ENCODE measurements at places on chromosomes 6 and 20.
A peak's percentile ranks its signal among the peaks of the same experiment; 100 is the strongest.

GRCh38 chr6:71602385-71603007 lies 283.9 kb upstream of the RIMS1 start:
- no peak for DNase-seq

GRCh38 chr6:122081921-122082320 lies 317.5 kb upstream of the HSF2 start:
- DNase-seq, result no peak

- DNase-seq, result peak; percentile 79
Observed at GRCh38 chr20:15242773-15243172, 905.4 kb upstream of the FLRT3 start.

- DNase-seq, result no peak
Observed at GRCh38 chr6:46324706-46325105, 153.9 kb upstream of the ENPP5 start.

DNA sequence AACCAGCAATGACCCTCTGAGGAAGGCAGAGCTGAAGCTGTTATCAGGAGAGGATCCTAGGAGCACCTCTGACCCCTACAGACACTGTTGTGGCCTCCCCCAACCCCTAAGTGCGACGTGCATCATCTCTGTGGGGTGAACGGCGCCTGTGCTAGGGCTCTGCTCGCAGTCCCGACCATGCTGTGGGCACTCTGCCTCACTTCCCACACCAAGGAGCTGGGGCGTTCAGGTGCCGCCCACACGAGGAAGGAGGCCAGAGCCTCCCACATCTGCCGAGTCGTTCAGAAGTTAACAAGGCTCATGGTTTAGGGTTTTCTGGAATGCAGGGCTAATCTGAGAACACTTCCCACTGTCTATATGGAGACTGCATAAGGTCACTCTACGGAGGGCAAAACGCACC lies 62.1 kb downstream of the GINS1 start:
- DNase-seq, result no peak

DNA sequence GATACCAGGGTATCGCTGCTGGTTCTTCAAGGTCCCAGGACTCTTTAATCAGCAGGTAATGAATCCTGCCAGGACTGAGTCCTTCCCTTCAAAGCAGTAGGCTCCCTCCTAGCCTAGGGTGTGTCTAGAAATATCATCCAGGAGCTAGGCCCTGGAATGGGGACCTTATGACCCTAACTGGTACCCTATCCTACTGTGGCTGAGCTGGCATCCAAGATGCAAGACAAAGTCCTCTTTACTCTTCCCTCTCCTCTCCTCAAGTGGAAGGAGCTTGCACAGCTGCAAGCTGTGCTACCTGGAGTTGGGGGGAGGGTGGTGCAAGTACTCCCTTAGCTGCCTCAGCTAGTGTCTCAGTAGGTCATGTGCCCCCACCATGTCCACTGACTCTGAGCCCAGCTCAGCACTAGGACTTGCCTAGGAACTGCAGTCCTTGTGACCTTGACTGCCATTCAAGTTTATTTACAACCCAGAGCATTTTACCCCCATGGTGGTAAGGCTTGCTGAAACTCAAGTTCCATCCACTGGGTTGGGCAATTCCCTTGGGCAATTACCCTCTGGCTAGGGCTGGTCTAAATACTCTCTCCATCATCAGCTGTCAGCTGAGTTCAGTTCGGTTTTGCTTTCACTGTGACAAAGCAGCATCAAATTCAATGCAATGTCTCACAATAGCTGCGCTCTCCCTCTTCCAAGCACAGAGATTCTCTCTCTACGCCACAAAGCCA lies 48.4 kb upstream of the TOP1 start:
- DNase-seq, result peak; percentile 25

GRCh38 chr20:20782755-20783154 lies 70.3 kb upstream of the RALGAPA2 start:
- no peak for DNase-seq

DNA sequence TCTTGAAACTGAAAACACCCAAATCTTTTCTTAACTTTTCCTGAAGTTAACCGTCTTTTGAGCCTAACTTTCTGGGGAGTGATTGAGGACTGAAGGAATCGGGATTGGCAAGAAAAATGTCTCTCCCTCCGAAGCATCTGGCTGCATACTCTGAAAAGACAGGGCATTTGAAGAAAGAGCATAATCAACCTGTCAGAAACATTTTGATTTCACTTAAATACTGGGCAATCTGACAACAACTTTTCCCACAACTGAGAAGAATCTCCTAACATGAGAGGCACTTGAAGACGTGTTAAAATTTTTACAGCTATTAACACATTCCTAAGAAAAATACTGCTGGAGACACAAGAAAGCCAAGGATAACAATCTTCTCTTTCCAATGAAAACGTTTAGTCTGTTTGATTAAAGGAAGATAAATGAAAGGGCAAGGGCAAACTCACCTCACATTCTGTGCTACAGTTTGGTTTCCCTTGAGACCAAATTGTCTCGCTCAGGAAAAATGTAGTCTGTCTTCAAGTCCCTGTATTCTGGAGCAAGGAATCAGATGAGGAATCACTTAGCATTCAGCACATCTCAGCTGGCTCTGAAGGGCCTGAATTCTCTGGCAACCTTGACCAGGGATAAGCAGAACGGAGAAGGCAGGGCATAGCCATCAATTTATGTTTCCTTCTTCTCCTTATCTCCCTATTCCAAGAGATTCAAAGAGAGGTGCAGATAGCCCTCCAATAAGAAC lies 76.1 kb downstream of the TBX18 start:
- no peak for DNase-seq

DNA sequence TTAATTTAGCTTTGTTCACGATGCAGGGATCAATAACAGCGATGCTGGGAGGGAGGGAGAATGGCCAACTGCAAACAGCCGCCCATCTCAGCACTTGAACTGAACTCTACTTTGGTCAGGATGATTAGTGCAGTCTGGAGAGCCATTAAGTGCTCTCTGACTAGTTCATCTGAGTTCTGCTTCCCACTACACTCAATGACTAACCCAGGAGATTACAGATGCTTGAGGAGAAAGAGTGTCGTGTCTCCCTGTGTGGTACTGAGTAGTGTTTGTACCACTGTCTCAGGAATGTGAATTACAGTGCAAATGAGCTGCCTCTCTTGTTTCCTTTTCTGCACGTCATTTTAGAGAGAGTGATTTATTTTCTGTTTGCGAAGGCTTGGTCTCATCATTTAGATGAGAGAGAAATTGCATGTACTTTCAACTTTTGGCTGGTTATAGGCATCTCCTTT lies 23.5 kb downstream of the CARMIL1 start:
- DNase-seq, result no peak

DNA sequence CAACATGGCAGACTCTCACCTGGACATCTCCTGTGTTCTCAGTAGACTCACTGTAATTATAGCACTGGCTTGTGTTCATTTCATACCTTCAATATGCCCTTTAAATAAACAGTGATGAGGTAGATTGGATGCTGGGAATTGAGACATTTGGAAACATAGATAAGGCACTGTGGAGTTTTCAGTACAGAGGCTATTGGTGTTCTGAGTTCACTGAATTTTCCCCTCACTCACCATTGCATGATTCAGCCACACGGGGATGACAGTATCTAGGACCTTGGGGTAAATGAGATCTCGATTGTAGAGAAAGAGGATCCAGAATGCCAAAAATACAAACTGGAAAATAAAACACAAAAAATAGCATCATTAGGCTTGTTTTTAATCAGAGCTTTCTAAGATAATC lies 12.6 kb downstream of the ADTRP start:
- DNase-seq, result no peak

All from NCI-H2171 treated with DMSO at 0.1 percent for 48 hours (cell line).